ENCODE measurements at places on chromosomes 13 and 19.

DNA sequence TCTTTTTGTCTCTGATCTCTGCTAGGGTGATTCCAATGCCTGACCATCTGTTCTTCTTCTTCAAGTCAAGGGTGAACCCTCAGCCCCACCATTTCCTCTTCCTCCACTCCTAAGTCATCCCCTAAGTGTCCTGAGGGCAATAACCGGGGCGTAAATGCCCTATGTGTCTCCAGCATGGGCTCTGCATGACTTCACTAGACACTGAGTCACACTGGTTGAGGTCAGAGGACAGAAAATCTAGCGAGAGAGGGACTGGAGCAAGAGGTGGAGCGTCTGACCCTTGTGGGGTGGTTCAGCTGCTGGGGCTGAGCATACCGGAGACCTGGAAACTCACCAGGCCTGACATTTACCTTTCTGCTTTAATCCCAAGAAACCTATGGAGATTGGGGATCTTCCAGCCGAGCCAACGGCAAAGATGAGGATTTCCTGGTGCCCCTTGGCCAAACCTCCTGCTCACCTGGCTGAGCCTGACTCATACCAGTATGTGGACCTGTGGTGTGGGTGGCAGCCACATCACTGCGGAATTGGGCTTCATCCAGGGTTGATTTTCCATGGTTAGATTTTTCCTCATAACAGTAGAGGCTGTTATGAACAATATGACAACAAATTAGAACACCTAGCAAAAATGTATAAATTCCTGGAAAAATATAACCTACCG lies 26.9 kb downstream of the SCGB2B2 start:
- DNase-seq, result no peak

DNA sequence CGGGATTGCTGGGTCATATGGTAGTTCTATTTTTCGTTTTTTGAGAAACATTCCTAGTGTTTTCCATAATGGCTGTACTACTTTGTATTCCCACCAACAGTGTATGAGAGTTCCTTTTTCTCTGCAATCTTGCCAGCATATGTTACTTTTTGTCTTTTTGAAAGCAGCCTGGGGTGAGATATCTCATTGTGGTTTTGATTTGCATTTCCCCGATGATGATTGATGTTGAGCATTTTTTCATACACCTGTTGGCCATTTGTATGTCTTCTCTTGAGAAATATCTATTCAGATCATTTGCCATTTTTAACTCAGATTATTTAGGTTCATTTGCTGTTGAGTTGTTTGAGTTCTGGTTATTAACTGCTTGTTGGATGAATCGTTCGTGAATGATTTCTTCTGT lies 18.5 kb upstream of the ATP12A start:
- no peak for DNase-seq

DNA sequence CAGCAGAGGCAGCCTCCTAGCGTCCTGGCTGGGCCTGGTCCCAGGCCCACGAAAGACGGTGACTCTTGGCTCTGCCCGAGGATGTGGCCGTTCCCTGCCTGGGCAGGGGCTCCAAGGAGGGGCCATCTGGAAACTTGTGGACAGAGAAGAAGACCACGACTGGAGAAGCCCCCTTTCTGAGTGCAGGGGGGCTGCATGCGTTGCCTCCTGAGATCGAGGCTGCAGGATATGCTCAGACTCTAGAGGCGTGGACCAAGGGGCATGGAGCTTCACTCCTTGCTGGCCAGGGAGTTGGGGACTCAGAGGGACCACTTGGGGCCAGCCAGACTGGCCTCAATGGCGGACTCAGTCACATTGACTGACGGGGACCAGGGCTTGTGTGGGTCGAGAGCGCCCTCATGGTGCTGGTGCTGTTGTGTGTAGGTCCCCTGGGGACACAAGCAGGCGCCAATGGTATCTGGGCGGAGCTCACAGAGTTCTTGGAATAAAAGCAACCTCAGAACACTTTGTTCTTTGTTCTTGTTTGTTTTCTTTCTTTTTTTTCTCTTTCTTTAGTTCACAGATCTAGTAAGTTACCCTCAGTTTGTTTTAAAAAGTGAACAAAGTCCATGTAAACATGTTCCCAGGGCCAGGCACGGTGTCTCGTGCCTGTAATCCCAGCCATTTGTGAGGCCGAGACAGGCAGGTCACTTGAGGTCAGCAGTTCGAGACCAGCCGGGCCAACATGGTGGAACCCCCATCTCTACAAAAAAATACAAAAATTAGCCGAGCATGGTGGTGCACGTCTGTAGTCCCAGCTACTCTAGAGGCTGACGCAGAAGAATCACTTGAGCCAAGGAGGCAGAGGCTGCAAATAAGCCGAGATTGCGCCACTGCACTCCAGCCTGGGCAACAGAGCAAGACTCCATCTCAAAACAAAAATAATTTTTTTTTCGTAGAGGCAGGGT lies 10.2 kb downstream of the ANGPTL4 start:
- DNase-seq, result no peak

DNA sequence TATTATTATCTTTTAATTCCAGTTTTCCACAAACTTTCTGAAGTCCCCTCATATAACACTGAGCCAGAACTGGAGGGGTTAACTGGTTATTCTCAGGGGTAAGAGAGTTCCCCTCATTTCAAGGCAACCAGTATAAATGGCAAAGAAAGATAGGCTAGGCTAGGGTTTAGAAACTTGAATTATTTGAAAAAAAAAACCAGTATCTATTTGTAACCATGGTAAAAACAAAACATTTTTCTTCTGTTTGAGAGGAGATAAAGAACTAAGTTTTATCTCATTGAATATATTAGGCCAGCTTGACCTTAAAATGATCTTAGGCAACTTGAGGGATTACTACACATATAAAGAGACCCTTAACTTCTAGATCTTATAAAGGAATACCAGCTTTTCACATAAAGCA lies 19.6 kb downstream of the SUPT20H start:
- no peak for DNase-seq

DNA sequence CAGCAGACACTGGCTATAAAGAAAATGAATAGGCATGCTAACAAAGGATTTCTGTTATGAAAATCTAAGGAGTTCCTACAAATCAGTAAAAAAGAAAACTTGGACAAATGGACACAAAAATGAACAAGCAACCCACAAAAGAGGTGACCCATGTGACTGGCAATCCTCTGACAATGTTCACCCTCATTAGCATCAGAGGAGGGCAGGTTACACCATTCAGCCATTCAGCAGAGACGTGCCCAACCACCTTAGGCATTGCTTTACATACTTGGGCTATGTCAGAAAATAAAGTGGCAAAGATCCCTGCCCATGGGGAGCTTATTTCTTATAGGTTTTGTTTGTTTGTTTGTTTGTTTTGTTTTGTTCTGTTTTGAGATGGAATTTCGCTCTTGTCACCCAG lies 46.0 kb downstream of the TNFRSF19 start:
- DNase-seq, result no peak

DNA sequence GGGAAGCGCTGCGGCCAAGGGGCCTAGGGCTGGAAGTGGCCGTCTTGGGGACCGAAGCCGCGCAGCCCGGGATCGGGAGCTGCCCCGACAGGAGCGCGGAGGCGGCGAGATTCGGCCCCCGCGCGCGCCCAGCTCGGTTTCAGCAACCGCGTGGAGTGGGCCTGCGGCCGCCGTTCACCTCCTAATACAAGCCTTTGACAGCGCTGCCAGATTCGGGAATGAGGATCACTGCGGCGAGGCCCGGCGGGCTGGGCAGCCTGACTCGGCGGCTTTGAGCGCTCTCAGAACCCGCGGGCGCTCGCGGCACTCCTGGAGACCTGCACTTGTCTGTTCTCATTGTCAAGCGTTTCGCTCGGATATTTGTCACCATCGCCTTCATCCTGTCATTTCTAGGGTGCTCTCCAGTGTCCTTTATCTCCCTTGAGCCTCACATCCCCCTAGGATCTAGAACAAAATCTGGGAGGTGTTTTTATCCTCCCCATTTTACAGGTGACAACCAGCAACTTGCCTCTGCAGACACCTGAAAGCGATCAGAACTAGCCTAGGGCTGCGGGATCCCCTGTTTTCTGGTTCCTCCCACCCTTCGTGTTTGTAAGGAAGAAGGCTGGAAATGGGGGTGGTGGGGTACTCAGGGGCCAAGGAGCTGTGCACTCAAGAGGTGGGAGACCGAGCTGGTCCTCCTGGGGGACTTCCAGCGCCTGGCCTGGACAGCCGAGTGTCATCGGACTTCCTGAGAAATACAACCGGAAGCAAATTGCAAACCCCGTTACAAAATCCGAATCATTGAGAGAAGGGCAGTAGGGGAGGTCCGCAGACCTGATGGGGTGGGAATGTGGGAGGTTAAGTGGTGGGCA lies 1.5 kb upstream of the CDX2 start:
- no peak for DNase-seq

DNA sequence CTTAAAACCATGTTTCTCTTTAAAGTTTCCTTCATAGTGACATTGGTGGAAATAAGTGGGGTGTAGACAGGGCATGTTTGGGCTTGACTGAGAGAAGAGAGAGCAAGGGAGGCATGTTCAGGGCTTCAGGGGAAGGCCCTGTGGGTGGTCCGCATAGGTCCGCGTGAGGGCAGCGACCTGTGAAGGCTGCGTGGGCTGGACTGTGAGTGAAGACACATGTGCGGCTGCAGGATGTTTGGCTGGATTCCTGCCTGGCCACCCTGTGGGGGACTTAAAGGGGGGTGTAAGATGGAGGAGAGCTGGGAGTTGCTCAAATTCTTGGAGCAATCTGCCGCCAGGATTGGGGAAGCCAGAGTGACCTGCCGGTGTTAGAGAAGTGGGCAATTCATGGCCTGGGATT lies 23.8 kb upstream of the KLF12 start:
- DNase-seq, result no peak

Measured in stimulated activated CD4-positive, alpha-beta T cell treated with anti-CD3 and anti-CD28 coated beads, TNF-alpha, amount 100 ng/mL, for 4 hours (primary cell).